ENCODE measurements at places on chromosomes 11 and 22.

DNA sequence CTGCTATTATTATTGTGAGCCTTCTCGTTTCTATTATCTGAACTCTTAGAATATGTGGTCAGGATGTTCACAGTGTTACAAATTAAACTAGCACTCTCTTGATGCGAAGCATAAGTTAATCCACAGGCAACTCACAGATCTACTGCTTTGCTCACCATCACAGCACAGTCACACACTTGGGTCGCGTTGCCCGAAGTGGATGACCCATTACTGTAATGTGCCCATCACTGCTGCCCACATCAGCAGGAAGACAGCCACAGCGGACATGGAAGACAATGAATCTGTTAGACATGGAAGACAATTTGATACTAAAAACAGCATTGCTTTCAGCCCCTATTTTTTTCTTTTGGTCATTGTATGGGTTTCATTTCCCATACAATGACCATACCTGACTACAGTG is 216.4 kb upstream of the B3GAT1 start:
- no peak for DNase-seq

DNA sequence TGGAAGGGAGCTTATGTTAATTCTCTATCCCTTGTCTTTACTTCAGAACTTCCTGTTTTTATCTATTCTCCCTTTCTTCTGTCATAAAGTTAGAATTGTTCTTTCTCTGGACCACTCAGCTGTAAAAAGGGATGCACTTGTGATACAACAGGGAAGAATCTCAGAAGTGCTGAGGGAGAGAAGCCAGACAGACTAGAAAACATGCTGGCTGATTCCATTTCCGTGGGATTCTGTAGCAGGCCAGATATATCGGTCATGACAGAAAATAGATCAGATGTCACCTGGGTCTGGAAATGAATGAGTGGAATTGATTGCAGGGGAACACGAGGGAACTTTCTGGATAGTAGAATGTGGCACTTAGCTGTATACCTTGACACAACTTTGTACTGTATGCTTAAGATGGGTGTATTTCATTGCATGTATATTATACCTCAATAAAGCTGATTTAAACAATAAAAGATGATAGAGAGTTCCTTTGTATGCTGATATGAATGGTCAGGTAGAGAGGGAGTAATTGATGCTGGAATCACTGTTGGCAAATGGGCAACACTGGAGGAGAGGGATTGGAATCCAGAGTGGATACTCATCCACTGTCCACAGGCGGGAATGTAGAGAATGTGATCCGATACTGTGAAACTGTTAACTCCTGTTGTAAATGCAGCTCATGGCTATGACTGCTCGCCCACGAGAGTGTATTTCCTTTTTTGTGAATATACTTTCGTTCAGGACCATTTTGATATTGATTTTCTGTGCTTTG is 59.6 kb downstream of the ATXN10 start:
- DNase-seq: no peak

DNA sequence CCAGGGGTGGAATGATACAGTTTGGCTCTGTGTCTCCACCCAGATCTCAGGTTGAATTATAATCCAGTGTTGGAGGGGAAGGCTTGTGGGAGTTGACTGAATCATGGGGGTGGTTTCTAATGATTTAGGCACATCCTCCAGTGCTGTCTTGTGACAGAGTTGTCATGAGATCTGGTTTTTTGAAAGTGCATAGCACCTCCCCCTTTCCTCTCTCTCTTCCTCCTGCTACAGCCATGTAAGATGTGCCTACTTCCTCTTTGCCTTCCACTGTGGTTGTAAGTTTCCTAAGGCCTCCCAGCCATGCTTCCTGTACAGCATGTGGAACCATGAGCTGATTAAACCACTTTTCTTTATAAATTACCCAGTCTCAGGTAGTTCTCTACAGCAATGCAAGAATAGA is 45.1 kb downstream of the THAP12 start:
- DNase-seq: no peak

DNA sequence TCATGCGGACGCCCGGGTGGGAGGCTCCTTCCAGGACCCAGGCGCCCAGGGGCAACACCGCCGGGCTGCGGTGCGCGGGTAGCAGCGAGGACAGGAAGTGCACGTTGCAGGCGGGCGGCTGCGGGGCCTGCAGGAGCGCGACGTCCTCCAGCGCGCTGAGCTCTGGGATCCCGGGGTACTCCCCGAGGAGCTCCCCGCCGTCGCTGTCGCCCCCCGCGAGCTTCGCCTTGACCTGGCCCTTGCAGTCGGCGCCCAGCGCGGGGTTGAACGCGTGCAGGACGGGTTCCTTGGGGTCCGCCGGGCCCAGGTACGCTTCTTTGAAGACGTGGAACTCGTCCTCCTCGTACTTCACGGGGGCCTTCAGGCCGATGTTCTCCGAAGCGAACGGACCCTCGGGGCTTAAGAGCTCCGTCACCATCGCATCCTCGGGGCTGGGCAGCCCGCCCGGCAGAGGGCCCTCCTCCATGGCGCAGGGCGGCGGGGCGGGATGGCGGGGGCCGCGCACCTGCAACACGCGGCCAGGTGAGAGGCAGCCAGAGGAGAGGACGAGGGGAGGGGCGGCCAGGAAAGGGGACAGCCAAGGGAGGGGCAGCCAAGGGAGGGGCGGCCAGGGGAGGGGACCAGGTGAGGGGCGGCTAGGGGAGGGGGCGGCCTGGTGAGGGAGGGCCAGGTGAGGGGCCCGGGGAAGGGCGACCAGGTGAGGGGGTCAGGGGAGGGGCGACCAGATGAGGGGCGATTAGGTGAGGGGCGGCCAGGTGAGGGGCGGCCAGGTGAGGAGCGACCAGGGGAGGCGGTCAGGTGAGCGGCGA is 921 bp downstream of the TESMIN start:
- DNase-seq: no peak

DNA sequence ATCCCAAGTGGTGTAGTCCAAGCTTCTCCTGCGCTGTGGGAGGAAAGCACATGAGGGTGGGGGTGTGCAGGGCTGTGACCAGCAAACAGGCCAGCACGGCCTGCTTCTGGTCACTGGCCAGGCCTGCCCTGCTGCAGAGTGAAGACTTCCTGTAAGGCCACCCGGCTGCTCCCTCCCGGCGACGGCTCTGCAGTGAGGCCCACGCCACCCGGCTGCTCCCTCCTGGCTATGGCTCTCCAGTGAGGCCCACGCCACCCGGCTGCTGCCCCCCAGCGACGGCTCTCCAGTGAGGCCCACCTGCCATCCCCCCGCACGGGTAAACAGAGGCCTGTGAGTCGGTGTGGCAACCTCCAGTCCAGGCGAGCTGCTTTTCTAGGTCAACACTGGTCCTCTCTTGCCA is 31.4 kb upstream of the BRSK2 start:
- no peak for DNase-seq

DNA sequence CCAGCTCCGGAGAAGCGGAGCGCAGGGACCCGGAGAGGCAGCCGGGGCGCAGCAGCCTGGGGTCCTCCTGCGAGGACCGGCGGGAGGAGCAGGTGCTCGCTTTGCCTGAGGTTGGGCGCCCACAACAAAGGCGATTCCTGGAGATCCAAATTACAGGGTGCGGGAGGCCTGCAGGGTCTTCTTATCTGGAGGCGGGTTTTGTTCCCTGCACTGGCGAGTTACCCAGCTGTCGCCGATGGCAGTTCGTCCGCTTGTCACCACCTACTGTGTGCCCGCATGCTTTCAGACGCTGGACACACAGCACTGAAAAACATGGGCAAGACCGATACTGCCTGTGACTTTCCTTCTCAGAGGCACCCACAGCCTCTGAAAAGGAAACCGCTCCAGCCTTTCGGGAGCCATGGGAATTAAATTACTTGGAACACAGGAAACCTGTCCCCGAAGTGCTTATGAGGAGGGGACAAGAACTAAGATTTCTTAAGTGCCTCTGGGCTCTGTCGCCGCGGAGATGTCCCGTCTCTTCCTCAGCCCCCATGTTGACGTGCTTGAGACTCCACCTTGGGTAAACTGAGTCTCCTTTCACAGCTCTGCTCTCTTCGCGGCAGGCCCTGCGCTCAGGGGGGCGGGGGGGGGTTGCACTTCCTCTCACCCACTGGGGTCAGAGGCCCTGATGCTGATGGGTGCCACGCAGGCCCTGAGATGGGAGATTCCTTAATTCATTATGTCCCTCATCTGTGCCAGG is 1.3 kb upstream of the ZFTA start:
- no peak for DNase-seq

- DNase-seq: no peak
These were observed 140.8 kb downstream of the CADM1 start for GRCh38 chr11:115363426-115363825.

Measured in AG09319 (cell line).